ENCODE measurements at places on chromosomes 12 and 14.

DNA sequence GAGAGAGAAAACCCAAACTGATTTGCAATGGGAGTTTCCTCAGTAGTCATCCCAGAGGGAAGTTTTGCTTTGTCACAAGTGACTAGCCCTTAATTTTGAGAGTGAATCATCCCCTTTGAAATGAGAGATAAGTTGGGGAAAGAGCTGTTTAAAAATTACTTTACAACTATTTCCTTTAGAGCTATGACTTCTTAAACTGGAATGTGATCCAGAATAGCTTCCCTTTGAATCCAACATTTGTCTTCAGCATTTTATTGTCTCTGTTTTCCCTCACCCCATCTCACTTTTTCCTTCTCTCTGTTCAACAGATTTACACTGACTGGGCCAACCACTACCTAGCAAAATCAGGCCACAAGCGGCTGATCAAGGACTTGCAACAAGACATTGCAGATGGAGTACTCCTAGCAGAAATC, 109.3 kb downstream of the NAV3 start:
- DNase-seq: peak; percentile 56

DNA sequence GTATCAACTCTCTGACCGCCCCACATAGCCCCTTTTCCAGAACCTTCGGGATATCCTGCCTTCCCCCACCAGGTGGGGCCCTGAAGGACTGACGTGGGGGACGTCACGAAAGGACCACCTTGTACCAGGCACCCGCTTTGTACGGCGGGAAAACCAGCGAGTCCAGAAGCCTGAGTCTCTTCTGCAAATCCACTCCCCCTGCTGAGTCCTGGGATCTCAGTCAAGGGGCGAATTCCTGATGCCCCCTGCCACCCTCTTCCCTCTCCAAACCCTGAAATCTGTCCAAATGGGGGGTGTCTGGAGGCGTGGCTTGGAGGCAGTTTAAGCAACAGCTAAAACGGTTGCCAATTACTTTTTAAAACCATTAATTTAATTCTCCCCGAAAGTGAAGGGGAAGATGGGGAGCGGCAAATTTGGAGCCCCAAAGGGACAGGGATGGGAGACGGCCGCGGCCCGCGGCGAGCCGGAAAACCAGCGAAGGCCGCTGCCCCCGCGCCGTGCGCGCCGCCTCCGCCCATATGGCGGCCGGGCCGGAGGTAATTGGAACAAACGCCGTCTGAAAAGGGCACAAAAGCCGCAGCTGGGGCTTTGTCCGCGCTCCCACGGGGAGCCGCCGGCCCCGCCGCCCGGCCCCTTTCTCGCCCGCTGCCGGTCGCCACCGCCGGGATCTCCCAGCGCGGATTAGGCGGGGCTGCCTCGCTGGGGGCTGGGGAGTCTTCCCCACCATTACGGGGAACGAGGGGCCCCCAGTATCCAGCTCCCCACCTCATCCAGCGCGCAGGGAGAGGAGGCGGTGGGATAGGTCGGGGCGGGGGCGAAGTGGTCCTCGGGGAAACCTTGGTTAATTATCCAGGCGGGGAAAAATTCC, 6.6 kb downstream of the LHX5 start:
- DNase-seq: no peak

- no peak for DNase-seq
Observed at GRCh38 chr14:24875203-24875838, 174.6 kb downstream of the STXBP6 start.

DNA sequence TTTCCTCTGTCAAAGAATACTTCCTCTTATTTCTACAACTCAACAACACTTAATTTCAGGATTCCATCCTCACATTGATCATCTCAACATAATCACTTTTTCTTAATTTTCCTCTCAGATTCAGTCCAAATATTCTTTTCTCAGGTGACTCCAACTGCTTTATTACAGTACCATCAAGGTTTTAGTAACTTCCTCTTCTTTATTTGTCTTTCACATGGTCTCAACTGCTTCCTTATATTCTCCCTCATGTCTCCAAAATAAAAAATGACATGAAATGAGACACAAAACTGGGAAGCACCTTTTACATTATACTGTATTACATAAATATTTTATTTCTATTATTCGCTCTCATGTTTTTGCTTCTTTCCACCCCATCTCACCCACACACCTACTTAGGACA, 55.5 kb downstream of the PPP2R5E start:
- DNase-seq: no peak

DNA sequence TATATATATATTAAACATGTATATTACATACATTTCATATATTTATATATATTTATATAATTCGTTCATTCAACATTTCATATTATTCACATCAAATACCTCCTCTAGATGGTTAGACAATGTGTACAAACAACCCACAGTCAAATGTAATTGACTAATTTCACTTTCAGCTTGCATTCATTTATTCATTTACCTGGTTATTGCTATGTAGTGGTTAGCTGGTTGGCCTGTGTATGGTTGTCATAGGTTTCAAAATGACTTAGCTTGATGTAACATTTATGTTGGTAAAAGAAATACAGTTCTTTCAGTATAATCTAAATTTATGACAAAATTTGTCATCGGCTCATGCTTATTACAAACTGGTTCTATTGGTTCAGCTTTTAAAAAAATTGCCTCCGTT, 389 bp downstream of the OR4K13 start:
- DNase-seq: no peak

Data from skeletal muscle cell (primary cell).